A172 (cell line): ENCODE measurements at places on chromosomes 7 and 10.

GRCh38 chr10:92164036-92164696, 126.7 kb downstream of the CPEB3 start:
- no peak for DNase-seq

GRCh38 chr10:123673198-123673597, 7.0 kb downstream of the GPR26 start:
- no peak for DNase-seq

DNA sequence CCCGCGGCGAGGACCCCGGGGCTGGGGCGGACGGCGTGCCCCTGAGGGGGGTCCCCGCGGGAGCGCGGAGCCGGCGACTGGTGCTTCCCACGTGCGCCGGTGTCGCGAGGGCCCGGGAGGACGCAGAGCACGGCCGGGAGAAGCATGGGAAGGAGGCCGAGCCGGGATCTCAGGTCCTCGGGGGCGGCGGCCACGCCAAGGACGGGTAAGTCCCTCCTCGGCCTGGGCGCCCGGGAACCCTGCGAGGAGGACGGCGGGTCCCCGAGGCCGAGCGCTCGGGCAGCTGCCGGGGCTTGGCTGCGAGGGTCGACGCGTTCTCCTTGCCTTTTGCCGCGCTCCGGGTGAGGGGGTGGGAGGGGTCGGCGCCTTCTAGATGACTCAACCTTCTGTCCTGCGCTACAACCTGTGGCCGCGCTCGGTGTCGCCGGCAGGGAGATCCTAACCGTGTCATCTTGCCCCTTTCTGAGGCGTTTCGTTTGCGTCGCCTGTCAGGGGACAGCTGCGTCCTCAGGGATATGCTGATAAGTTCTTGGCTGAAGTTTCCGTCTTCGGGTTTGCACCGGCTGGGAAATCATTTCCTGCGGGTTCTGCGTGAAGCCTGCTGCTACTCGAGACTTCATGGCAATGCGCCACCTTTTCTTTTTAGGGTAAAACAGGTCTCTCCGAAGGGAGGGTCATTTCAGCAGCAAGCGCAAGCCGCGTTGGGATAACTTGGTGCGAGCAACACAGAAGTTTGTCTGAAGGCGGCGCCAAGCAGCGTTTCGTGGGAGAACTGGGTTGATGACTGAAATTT, 529 bp downstream of the TASOR2 start:
- DNase-seq = peak; percentile 64

DNA sequence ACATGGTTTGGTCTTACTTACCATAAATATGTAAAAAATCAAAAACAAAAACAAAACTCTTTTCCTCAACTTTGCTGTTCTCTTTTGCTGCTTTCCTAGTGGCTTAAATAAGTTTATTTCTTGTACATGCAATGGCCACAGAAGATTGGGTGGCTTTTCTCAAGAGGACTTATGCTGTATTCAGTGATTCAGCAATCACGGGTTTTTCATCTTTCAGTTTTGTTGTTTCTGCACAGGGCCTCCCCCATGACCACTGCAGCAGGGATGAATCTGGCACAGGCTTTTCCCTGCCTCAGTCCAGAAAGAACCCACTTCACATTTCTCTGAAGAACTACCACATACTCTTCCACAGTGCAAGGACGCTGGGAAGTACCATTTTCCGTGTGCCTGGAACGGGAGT, 355.0 kb downstream of the RNLS start:
- DNase-seq = no peak

DNA sequence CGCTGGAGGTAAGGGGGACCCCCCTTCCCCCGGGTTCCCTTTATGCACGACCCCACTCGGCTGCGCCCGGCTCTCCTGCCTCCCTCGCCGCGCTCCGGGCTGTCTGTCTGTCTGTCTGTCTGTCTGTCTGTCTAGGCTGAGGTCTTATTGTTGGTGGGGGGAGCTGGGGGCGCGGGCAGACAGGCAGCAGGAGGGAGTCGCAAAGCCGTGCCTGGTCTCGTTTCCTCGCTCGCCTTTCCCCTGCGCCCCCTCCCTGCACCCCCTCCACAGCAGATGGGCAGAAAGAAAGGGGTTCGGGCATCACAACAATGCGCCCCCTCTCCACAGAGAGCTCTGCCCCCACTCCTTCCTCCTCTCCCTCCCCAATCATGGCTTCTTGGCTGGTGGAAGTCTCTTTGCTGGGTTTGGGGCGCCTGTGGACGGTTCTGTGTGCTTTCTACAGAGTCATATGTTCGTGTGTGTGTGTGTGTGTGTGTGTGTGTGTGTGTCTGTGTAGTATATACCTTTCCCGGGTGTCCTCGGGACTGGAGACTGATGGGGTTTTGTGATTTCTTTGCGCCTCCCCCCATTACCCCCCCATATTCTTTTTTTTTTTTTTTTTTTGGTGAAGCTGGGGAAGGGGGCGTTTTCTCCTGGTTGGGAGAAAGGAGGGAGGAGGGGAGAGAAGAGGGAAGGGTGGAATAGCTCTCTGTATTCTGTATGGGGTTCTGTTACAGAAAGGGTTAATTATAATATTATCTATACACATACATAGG, 1.9 kb downstream of the AUTS2 start:
- no peak for DNase-seq

GRCh38 chr7:25894902-25895791, 256.9 kb upstream of the NFE2L3 start:
- peak; percentile 62 for DNase-seq

DNA sequence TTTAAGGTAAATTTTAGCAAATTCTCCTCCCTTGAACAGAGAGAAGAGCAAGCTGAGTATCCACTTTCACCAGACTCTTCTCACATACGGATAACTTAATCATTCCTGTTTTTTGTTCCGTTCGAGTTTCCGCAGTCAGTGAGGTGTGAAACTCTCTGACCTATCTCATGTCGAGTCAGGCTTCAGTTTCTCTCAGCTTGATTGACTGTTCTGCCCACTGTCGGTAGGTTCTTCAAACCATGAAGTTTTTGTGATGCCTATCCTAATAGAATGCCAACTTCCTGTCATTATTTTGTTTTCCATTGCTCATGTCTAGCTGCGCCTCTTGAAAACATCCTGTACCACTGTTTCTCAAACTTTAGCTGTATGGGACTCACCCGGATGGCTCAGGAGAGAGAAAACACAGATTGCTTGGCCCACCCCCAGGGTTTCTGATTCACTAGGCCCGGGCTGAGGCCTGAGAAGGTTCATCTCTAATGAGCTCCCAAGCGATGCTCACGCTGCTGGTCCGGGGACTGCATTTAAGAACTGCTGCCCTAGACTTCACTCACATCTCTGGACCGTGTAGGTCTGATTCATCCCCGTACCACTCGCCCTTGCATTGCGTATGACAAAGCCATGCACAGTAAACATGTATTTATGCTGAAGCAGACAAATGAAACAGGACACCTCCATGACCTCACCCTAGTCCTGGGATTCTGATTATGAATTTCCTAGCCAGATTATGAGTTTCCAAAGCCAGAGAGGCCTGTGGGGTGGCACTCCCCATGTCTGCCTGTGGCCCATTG, 208.4 kb upstream of the AGK start:
- DNase-seq = no peak

- no peak for DNase-seq
Observed at GRCh38 chr7:100860702-100861615, 6.2 kb upstream of the TRIP6 start.

DNA sequence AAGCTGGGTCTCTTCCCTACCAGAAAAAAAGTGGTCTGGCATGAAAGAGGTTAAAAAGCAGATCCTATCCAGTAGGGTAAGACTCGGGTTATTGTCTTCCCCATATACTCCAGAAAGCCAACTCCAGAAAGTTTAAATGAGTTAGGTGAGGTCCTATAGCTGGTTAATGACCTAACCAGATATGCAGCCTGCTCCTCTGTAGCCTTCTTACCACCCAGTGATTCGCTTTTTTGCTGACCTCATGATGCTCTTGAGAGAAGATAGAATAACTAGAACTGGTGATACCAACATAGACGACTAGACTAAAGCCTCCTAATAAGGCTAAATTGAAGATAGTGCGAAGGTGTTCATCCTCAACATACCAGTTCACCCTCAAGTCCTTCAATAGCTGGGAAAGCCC, 675 bp upstream of the GIMAP1 start:
- no peak for DNase-seq

GRCh38 chr7:589781-590575, 70.3 kb upstream of the PDGFA start:
- DNase-seq = no peak

DNA sequence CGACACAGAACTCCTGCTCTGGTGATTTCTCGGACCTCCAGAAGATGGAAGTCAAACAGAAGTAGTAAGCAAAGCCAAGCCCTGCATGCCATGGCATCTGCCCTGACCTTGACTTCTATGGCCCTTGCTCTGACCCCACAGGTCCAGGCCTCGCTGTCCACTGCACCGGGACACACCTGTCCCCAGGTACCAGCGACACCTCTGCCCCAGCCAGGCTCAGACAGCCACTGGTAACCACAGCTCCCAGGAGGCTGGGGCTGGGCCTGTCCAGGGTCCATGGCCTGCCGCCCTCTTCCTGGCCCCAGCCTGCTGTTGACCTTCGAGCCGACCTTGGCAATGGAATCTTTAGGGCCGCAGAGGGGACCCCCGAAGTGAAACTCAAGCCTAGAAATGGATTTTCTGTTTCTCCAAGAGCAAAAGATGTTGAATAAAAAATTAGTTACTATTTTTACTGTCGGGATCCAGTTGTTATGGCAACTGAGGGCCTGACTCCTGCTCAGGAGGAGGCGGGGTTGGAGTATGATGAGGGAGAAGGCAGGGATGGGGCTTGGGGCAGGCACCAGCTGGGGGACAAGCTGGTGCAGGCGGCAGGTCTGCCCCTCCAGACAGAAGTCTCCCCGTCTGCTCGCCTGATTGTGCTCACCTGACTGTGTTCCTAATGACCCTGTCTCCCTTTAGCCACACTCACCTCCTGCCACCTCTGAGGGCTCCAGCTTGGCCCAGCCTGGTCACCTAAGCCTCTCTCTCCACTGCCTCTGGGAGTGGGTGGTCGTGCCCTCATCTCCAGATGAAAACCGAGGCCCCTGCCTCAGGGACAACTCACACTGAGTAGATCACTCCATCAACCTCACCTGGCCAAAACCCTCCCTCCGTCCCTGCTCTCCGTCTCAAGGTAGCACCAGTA, 4.1 kb upstream of the MMD2 start:
- no peak for DNase-seq

DNA sequence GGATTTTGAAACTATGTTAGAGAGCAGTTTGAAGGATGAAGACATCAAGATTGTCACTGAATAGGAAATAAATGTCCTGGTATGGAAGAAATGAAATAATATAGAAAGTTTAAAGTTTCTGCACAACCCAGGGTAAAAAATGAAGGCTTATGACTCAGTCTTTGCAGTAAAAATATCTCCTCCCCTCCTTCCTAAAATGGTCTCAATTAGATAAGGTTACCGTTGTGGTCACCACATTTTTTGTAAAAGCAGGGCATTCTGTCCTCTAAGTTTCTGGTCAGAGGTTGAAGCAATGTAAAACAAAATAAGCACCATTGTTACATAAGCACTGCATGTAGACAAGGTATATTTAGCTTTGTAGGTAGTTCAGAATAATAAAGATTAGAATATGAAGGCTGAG, 403.5 kb downstream of the SUGCT start:
- DNase-seq = no peak

DNA sequence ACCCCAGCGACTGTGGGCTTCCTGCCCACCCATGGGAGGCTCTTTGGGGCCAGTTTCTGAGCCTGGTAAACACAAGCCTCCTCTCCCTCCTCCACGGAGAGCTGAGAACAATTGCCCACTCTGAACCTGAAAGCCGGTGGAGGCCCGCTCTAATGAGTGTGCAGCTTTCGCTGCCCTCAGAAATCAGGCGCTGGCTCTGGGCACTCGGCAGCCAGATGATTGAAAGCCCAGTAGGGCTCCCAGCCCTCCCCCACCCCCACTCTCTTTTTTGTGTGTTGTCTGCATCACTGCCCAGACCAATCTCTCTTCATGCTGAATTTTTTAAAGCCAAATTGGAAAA, 438.9 kb downstream of the RPS24 start:
- DNase-seq = no peak

DNA sequence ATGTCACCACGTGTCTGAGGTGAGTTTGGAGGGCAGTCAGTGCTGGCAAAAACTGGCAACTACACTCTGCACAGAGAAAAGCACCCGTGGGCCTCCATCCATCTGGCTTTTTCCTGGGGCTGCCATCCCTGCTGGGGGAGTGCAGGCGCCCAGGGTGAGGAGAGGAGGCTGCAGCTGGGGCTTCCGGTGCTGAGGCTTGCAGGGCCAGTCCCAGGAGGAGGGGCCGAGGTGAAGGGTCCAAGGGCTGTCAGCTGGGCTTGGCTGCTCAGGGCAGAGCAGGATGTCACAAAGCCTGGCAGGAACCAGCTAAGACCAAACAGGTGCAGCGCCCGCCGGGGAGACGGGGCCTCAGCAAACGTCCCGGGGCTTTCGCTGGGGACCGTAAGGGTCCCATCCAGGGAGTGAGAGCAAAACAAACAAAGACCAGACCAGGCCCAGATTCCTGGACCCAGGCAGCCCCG, 77.2 kb downstream of the CFAP46 start:
- DNase-seq = no peak

- DNase-seq = no peak
Observed at GRCh38 chr7:50504646-50505546, 54.7 kb upstream of the FIGNL1 start.

GRCh38 chr7:78792006-78792405, 661.5 kb downstream of the MAGI2 start:
- DNase-seq = no peak

DNA sequence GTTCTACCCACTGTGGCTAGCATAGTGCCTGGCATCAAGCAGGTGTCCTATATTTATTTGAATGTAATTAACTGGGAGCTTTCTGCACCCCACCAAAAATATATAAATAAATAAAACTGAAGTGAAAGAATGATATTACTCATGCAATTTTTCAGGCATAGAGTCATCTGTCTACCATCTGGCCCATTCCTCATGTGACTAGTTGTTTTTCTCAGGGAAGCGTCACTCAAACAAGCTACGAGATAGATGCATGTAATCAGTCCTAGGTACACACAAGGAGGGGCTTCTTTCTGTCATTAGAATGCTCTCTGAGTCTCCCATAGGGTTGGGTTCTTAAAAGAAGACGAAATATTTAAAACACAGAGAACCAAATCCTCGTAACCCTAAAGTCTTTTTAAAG, 255.5 kb upstream of the KMT2E start:
- DNase-seq = no peak

GRCh38 chr7:37784015-37784414, 64.4 kb upstream of the NME8 start:
- DNase-seq = no peak

DNA sequence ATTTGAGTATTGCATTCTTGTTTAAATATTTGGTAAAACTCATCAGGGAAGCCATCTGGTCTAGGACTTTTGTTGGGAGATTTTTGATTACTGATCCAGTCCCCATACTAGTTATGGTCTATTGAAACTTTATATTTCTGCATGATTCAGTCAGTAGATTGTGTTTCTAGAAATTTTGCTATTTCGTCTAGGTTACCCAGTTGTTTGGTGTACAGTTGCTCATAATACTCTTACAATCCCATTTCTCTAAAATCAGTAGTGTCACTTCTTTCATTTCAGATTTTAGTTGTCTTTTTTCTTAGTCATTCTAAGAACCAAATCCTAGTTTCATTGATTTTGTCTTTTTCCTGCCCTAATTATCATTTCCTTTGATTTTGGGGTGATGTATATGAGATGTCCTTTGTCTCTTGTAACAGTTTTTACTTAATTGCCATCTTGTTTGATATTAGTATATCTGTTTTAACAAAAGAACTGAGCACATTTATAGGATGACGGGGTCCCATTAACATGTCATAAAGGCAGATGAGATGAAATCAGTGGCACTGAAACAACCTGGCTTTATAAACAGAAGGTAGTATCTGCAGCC, 7.9 kb downstream of the MALSU1 start:
- DNase-seq = no peak
